ENCODE measurements at places on chromosomes 1 and 21.

- no peak for DNase-seq
These were observed 65.0 kb downstream of the LBR start for GRCh38 chr1:225362805-225363204.

- no peak for DNase-seq
These were observed 28.0 kb upstream of the FOXO6 start for GRCh38 chr1:41333146-41333784.

GRCh38 chr1:156860113-156860627, 495 bp upstream of the NTRK1 start:
- no peak for DNase-seq

DNA sequence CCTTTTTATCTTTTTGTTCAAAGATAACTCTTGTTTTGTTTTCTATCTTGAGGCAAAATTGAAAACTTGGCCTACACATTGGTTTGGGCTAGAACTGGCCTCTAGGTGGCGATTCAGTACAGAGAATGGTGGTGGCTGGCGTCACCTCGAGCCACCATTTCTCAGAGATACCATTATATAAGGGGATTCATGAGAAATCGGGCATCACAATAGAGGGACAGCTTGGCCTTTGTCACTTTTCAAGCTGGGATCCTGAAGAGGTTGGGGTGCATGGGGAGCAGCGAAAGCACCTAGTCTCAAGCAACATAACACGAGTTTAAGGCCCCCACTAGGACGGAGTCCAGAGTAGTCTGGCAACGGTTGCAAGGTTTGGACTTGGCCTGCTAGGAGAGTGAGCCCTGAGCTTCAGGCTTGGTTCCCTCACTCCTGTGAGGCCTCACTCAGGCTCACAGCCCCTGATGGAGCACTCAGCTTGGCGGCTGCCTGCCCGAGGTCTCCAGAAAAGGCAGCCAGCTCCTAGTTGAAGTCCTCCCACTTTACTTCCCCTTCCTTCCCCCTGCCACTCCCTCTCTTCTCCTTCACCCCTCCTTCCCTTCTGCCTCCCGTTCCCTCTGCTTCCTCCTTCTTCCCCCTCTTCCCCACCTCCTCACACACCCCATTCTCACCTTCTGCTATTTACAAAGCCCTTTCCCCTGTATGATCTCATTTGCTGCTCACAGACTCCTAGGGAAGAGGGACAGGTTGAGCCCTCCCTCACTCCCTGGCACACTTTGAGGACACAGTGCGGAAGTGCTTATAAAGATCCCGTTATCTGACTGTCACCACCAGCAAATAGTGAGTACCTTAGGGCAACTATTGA, 67.8 kb downstream of the LRIG2 start:
- no peak for DNase-seq

DNA sequence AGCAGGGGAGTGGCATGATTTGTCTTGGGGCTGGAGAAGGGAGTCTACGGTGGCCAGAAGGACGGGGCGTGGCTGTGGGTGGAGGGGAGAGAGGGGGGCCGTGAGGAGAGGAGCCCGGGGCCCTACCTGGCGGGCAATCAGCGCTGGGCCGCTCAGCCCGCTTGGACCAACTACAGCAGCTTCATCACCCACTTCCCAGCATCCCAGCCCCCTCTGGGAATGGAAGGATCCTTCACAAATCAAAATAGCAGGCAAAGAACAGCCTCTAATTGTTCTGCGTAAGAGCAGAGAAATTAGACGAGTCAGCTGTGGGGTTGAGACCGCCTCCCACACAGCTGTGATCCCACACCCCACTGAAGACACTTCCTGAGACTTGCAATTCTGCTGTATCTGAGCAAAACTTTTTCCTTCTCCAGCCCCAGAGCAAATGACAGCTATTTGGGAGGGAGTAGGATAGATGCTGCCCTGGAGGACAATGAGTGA, 43.5 kb downstream of the OPRD1 start:
- DNase-seq: no peak

- DNase-seq: no peak
These were observed 3.3 kb upstream of the F3 start for GRCh38 chr1:94544706-94545490.

- no peak for DNase-seq
These were observed 9.1 kb downstream of the INKA2 start for GRCh38 chr1:111729946-111730681.

All from natural killer cell treated with Interleukin-12 subunit alpha and Interleukin-12 subunit beta and Interleukin-15 and Interleukin-18, amount 100 ng/mL, for 72 hours (primary cell).